GM23248 (cell line): ENCODE measurements at places on chromosomes 1 and 21.

GRCh38 chr1:223720971-223721591 lies 8.7 kb downstream of the CAPN2 start:
- DNase-seq = peak; percentile 93

GRCh38 chr1:93448292-93448982 lies 519 bp downstream of the FNBP1L start:
- DNase-seq = peak; percentile 57

DNA sequence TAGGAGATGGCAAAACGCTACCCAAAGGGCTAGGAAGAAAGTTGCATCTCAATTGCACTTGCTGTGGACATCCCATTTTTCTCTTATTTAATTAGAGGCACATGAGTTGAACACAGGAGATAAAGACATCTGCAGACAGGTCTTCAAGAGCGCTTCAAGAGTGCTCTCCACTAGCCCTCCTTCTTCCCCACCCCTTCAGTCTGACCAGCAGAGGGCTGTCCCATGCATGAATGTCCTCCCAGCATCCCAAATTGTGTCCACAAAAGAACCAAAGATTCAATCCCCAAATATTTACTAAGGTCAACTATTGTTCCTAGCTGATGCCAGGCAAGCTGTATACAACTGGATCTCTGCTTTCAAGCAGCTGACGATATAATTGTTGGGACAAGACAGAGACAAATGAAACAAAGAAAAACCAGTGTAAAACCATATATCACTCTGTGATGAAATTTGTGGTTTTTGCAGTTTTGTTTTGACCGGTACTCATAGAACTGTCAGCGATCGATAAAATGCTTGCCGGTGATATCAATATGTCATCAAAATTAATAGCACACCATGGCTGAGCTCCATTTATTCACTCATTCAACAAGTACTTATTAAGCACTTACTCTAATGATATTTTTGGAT lies 174.2 kb downstream of the TNR start:
- no peak for DNase-seq

DNA sequence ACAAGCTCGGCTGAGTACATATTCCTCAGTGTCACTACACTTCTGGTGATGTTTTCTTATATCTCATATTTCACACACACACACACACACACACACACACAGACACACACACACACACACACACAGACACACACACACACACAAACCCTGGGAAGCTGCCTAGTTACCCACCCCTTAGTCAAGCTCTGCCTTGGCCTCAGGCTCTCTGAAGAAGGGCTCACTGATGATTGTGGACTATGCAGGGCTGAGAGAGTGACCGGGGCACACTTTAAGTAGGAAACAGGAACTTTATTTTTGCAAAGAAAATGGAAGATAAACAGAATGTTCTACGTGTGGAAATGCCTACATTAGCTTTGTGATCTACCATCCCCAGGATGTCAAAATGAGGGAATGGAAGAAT lies 19.2 kb upstream of the LCE2D start:
- DNase-seq = no peak

GRCh38 chr1:14971221-14971620 lies 182.3 kb upstream of the TMEM51 start:
- peak; percentile 53 for DNase-seq

GRCh38 chr1:151871284-151872030 lies 17.9 kb upstream of the THEM5 start:
- no peak for DNase-seq

GRCh38 chr1:23742670-23743286 lies 493 bp upstream of the ELOA start:
- DNase-seq = peak; percentile 68

GRCh38 chr1:247906504-247907047 lies 11.2 kb downstream of the OR2W3 start:
- peak; percentile 9 for DNase-seq

DNA sequence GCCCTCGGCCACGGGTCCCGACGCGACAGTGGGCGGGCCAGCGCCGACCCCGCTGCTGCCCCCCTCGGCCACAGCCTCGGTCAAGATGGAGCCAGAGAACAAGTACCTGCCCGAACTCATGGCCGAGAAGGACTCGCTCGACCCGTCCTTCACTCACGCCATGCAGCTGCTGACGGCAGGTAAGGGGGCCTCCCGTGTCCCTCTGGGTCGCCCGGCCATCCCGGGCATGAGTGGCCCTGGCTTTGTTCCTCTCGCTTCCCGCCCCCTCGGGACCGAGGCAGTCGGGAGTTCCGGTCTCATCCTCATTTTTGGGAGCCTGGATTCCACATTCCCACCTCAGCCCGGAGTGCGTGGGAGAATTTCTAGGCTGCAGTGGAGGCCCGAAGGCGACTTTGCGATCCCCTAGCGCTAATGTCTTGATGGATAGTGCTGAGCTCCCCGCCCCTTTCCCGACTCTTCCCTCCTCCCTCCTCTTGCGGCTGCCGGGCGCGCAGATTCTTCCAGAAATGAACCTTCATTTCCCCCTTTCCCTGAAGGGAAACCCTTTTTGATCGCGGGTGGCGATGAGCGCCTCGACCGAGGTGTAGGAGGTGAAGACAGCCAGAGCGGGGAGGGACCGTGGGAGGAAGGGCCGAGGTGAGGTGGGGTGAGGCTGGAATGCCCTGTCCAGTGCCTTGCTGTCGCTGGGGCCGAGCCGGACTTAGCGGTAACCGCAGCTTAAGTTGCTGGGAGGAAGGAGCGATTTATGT lies 705 bp downstream of the KHDRBS1 start:
- peak; percentile 74 for DNase-seq

GRCh38 chr1:232556351-232556750 lies 73.6 kb downstream of the SIPA1L2 start:
- no peak for DNase-seq

GRCh38 chr1:53959664-53960250 lies 13.6 kb downstream of the LRRC42 start:
- DNase-seq = peak; percentile 47
